GM10248 (cell line): ENCODE measurements at places on chromosomes 1 and 21.

DNA sequence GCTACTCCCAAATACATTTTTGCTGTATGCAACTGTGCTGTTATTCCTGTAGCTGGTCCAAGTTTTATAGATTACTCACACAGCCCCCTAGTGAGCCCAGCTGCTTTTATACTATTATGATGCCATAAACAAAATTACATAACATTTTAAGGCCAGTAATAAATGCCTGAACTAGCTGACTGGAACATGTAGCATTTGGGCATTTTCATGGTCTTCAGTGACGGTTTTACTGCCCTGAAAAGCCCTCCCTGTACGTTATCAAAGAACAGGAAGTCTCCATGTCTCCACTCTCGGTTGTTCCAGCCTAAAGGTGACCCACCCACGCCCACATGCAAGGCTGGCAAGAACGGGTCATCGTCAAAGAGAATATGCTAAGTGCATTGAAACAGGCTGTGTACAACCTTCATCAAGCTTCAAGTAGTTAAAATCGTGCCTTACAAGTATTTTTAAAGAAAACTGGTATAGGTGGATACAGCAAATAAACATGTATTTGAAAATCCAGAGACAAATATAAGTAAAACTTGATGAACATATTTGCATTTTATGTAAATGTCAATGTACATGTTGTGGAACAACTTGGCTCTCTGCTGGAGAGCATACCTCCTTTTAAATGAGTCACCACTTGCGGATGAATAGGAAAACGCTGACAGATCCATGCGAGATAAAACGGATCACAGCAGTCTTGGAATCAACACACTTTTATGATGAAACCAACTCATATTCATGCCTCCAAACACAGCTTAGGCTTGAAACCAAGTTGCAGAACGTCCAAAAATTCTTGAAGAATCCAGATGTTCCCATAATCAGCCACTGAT lies 520.5 kb downstream of the SMYD3 start:
- no peak for DNase-seq

DNA sequence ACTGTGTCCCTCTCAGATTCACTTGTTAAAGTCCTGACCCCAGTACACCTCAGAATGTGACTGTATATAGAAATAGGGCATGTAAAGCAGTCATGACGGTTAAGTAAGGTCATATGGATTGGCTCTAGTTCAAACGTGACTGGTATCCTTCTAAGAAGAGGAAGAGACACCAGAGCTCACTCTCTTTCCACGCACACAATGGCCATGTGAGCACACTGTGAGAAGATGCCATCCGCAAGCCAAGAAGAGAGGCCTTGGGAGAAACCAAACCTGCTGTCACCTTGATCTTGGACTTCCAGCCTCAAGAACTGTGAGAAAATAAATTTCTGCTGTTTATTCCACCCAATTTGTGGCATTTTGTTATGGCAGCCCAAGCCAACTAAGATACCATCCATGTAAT lies 56.8 kb upstream of the IRF2BP2 start:
- no peak for DNase-seq

DNA sequence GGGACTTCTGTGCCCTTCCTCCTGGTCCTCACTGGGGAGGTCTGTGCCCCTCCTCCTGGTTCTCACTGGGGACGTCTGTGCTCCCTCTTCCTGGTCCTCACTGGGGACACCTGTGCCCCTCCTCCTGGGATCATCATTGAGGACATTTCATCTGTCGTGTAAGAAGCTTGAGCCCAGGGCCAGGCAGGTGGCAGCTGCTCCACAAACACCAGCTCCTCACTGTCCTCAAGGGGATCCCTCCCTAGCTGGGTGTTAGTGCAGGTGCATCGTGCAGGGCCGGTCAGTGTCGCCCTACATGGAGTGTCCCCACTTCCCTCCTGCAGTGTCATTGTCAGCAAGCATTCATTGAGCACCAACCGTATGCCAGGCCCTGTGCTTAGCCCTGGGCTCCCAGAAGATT lies 312.7 kb downstream of the PTPRU start:
- no peak for DNase-seq

DNA sequence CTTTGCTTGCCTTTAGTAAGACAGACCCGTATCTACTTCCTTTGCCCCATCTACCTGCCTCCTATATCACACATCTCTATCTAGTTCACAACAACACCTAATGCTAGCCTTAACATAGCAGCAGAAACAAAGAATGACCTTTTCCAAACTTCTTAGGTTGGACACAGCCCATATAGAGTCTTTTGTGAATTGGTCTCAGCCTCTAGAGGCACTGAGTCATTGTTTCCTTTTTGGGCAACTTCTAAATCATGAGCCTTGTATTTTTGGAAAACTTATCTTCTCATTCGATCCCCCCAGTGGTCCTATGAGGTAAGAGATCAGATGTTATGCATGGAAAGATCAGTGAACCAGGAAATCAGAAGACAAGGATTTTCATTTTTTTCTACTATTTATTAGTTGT lies 679.4 kb upstream of the USP24 start:
- no peak for DNase-seq

- DNase-seq = no peak
Observed at GRCh38 chr1:109207467-109208103, 6.1 kb upstream of the SARS1 start.

DNA sequence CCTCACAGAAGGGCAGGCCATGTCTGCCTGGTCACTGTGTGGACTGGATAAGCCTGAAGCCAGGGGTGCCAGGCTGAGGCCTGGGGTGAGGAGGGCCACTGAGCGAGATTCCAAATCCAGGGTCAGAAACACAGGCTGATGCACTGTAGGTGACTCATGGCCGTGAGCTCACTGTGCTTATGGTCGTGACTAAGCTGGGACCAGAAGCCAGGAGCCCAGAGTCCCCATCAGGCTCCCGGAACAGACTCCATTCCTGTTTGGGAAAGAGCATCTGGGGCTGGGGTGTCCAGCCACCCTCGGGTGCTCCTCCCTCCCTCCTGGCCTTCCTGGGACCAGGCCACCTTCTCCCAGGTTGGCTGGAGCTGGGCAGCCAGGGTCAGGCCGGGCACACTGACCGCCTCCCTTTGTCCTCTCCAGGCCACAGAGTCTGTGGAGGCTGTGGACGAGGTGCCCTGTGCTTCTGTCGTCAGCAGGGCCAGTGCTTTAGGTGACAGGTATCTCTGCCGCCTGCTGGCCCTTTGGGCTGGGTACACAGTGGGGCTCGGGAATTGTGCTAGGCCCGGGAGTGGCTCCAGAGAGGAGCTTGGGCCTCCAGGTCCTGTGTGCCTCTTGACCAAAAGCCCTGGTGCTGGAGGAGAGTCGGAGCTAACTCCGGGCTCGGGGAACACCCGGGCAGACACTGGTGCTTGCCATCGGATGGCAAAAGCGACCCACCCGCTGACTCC lies 36.7 kb downstream of the AJAP1 start:
- no peak for DNase-seq

- DNase-seq = no peak
Observed at GRCh38 chr1:45136984-45137383, 69.4 kb downstream of the ZSWIM5 start.

- DNase-seq = peak; percentile 88
Observed at GRCh38 chr1:28199328-28200233, 23.1 kb upstream of the PTAFR start.

GRCh38 chr1:16900751-16901150 lies 5.0 kb downstream of the RNU1-2 start:
- no peak for DNase-seq

- no peak for DNase-seq
Observed at GRCh38 chr1:109258481-109259466, 9.4 kb downstream of the CELSR2 start.

DNA sequence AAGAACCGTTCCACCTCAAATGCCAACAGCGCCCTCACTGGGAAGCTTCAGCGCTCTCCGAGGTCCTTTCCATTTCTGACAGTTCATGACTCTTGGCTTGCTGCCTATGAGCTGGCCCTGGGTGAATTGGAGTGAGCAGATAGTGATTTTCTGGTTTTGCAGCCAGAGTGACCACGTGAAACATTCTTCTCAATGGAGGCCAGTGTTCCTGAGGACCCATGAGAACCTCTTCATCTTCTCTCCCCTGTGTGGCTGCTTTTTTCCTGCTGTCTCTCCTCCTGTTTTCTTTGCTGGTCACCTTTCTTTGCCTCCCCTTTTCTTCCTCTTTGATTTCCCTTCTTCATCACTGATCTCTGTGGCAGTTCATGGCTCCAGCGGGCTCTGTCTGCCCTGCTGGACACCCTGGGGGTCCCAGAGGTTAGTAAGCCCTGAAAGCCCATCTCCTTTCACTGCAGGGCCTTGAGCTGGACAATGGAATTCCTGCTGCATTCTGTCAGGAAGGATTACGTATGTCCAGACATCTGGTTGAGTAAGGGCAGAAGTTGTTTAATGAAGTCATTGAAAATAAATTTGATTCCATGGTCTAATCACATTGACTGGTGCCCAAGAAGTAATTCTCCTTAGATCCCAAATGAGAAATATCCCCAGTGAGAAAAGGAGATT lies 29.9 kb downstream of the VASH2 start:
- no peak for DNase-seq

- DNase-seq = peak; percentile 34
Observed at GRCh38 chr1:166974647-166975345, 544 bp downstream of the ILDR2 start.

DNA sequence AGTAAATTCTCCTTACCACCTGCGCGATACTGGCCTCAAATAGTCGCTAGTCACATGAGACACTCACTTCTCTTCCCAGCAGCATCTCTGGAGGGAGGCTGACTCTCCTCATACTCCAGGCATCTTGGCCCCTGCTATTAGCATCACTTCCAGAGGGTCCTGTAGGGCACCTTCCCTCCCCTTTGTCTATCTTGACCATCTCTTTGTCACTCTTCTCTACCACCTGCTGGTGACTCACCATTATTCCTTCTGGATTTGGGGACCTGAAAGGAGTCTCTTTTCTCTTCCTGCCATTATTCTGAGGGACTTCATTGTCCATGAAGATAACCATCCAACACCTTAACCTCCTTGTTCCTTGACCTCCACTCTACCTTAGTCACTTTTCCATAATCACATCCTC lies 31.7 kb upstream of the GPR37L1 start:
- no peak for DNase-seq

DNA sequence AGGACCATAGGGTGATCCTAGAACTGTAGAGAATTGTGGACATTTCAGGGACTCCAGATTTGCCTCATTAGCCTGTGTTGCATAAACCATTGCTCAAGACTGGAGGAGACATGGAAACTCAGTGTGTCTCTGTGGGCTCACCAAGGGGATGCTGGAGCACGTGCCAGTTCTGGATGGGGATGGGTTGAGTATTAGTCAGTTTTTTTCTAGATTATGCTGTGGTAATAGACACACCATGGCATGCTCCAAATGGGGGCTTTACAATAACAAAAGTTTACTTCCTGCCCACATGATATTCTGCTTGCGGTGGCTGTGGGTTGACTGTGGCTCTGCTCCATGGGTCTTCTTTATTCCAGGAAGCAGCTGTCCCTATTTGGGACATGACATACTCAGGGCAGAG lies 125.4 kb downstream of the FOXD2 start:
- DNase-seq = no peak

DNA sequence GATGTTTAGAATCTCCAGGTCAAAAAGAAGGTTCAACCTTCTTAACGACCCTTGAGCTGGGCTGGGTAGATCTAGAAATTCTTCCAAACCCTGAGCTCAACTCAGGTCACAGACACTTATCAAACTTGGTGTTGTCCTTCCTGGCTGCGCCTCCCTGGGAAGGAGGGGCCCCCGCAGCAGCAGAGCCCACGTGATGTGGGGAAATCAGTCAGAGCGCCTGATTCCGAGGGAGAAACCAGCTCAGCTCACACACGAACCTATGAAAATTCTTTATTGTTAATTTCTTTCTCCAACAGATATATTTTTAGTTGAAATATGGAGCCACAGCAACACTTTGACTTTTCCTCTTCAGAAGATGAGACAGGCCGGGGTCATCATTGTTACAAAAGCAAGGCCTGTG lies 24.3 kb upstream of the CLSTN1 start:
- no peak for DNase-seq

DNA sequence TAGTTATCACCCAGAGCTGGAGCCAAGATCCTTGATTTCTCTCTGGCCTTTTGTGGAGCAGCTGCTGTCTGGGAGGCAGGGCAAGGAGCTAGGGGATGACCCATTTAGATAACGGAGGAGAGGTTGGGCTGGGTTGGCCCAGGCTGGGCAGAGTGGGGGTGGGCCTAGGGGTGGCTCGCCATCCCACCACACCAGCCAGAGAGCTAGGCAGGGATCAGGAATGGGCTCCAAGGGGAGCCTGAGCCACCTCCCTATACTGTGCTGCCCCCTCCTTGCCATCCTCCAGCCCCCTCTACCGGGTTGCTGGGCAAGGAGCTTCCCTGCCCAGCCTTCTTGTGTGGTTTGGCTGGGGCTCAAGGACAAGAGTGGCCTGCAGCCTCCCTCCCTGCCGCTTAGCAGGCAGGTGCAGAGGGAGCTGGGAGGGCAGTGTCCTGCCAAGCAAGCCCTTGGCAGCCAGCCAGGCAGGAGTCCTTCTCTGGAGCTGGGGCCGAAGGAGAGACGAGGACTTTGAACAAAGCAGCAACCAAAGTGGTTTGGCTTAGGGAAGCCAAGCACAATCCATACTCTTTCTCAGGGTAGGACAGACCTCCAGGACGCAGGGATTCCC lies 4.1 kb downstream of the NUAK2 start:
- DNase-seq = no peak

- no peak for DNase-seq
Observed at GRCh38 chr1:229716704-229717103, 90.7 kb downstream of the URB2 start.

- DNase-seq = no peak
Observed at GRCh38 chr21:45253633-45254459, 33.8 kb downstream of the POFUT2 start.
